ENCODE measurements at places on chromosomes 7 and 10.

DNA sequence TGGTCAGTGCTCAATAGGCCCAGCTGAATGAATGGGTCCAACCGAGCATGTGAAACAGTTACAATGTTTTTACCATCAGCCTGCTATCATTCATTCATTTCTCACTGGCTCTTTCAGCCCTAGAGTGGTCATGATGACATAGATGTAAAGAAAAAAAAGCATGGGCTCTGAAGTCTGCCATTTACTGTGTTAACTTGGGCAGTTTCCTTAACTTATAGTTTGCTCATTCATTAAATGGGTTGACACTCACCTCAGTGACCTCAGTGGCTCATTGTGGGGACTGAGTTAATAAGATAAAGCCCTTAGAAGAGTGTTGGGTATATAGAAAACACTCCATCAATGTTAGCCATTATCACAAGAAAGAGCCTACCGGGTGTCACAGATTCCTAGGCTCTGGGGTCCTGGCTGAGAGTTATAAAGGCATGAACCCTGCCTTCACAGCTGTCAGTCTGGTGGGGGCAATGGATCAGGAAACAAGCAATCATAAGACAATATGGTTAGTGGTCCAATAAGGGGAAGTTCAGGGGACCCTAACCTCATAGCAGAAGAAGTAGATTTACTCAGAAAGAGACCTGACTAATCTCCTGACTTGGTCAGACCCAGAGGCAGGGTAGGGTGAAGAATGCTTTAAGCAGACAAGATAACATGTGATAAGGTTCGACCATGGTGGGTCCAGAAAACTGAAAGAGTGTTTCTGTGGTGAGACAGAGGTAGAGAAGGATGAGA is 29.7 kb upstream of the GPAM start:
- no peak for DNase-seq

- DNase-seq = no peak
These were observed 17.8 kb upstream of the PCBD1 start for GRCh38 chr10:70906031-70906783.

DNA sequence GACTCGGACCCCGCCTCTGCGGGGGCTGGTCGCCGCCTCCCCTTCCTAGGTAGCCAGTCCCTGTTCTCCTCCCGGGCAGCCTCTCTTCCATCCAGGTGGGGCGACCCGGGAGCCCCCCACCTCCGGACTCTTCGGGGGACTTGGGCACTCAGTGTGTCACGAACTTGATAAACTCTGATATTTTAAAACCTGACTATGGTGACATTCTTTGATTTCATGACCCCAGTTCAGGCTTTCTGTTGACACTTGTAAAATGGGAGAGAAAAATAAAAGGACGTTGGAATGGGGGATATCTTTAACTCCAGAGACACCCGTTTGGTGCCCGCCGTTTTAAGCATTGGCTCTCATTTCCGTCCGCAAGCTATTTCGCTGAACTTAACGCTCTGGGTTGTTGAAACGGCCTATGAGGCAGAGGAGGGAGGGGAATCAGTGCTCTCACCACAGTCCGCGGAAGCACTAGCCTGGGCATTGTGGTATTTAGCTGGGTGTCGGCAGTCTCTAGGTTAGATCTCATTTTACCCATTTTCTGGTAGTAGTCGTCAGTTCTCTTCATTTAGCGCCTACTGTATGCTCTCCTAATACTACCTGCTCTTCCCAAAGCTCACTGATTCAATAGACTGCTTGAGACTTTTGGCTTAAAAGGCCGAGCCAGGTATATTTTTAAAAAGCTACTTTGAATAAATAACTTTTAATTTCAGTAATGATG is 738 bp downstream of the VPS26A start:
- peak; percentile 47 for DNase-seq

- DNase-seq = no peak
These were observed at the start of gene ITPRID1 for GRCh38 chr7:31513790-31514189. Gene ITPRID1 (plus strand): TSS chr7:31514090. CDS start chr7:31553025, 38,935 bp downstream.

GRCh38 chr10:123442901-123443300 is 223.3 kb upstream of the GPR26 start:
- DNase-seq = no peak

- no peak for DNase-seq
These were observed 1251.5 kb downstream of the DNAJB9 start for GRCh38 chr7:109821156-109821555.

DNA sequence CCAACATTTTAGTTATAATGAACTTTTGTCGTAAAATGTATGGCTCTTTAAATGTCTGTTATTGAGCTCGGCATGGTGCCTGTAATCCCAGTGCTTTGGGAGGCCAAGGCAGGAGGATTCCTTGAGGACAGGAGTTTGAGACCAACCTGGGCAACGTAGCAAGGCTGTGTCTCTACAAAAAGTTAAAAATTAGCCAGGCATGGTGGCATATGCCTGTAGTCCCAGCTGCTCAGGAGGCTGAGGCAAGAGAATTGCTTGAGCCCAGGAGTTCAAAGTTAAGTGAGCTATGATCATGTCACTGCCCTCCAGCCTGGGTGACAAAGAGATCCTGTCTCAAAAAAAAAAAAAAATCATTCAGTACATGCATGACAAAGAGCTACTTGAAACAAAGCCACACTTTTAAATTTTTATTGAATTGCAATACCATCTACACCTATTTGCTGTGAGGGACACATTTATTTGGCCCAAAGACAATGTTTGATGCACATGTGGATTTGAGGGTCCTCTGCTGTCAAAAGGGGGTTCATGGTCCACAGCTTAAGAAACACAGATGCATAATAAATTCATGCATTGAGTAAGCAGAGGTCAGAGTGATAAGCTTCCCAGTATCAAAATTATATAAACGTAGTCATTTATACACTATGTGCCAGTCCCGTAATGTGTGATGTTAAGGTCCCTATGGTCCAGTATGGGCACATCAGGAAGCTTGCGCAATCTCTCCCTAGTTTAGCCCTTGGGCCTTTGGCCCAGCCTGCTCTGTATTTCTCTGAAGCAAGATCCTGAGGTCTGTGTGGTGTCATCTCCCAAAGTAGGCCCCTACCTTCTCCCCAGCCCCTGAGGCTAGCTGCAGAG is 4.4 kb upstream of the MALSU1 start:
- no peak for DNase-seq

DNA sequence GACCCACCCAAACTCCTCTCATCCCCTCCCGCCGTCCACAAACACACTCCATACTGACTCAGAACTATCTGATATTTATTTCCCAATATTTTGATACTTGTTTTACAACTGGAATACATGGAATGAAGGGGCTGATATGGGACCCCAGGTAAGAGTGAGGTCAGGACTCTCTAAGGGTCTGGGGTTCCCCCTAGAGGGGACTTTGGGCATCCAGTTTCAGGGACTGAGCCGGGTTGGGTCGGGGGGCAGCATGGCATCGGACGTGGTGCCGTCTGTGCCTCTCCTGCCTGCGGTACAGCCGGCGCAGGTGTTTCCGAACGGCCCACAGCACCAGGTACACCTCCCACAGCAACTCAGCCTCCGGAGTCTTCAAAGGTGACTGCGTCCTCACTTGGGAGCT is 7.5 kb downstream of the SPACDR start:
- no peak for DNase-seq

- DNase-seq = no peak
These were observed 293.9 kb downstream of the CCDC3 start for GRCh38 chr10:12707461-12708185.

DNA sequence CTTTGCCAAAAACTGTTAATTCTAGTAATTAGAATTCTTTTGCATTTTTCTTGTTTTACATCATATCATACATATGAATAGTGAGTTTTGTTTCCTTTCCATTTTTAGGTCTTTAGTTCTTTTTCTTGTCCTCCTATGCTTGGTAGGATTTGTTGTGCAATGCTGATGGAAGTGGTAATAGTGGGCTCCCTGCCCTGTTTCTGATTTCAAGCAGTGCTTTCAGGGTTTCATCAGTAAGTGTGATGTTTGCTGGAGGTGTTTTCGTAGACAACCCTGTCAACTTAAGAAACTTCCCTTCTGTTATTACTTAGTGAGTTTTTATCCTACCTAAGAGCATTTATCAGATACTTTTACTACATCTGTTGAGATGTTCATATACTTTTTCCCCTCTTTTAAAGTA is 50.5 kb downstream of the CSGALNACT2 start:
- no peak for DNase-seq

GRCh38 chr10:47256751-47257336 is 43.2 kb upstream of the GDF10 start:
- no peak for DNase-seq

DNA sequence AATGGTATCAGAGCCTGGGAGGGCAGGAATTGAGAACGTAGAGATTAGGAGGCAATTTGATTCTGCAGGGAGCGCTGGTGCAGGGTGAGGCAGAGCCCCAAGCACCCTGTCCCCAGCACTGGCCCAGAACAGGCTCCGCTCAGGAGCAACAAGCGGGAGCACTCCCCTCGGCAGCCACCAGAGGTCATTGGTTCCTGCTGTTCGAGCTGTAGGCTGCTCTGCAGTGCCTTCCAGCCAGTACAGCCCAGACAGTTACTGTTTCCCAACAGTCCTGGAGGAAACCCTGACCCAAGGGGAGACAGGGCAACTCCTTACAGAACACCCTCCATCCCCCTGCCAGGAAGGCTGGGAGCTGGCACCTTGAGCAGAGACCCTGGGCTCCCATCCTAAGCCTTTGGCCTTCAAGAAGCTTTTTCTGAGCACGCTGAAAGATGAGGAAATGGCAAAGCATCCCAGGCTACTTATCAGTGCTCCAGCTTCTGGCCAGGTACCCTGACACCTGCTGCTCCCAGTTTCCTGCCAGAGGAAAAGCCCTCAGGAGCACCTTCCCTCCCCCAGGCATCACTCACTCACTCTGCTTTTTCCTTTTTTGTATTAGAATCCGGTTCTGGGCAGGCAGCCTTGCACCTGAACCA is 71.2 kb upstream of the EFCAB10 start:
- peak; percentile 54 for DNase-seq

DNA sequence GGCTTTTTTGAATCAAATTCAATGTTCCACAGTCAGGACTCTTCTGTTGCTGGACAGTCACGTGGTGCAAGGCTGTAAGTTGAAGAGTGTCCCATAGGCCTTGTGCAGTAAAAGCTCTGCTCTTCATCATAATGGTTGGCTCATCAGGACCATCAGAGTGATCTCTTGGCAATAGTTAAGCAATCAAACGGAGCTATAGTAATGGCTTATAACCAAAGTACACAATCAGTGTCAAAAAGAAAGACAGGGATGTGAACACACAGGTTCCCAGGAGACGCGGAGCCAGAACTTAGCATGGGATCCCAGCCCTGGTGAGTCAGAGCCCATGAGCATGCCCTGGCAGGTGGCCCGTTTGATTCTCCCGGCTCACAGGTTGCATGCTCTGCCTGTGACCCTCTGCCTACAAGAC is 10.8 kb upstream of the GPNMB start:
- DNase-seq = no peak

GRCh38 chr7:80393786-80394185 is 118.1 kb downstream of the GNAT3 start:
- no peak for DNase-seq

GRCh38 chr7:7698930-7699329 is 19.5 kb downstream of the RPA3 start:
- DNase-seq = no peak

Measured in activated gamma-delta T cell treated with Interleukin-2 at 50 U/mL for 16 hours (primary cell).